Stimulated activated CD4-positive, alpha-beta T cell treated with anti-CD3 and anti-CD28 coated beads, Interleukin-2, amount 100 ng/mL, for 4 hours (primary cell): ENCODE measurements at places on chromosomes 16 and 17.

- no peak for DNase-seq
Measured at GRCh38 chr17:75001915-75002843, 10.3 kb upstream of the MRPL58 start.

DNA sequence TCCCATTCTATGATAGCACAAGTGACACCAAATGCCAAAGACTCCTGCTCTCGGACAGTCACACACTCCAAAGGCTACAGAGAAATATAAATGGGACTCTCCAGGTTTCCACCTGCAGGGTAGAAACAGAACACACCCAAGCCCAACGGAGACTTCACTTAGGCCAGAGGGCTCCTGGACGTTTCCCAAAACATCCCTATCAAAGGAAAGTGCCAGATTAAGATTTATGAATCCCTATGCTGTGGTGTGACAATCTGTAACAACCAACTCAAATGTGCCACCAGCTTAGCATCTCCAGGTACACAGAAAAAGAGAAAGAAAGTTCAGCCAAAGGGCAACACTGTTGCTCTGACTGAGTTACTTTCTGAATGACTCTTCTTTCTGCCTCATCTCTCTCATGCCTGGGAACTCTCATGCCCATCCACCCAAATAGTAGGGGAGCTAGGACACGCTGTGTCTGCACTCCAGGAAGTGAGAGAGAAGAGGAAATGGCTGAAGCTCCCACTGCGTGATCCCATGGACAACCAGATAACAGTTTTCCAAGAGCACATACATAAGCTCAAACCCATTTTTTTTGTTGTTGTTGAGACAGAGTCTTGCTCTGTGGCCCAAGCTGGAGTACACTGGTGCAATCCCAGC lies 49.7 kb downstream of the SMG6 start:
- DNase-seq = no peak

- no peak for DNase-seq
Measured at GRCh38 chr16:11744075-11744470, 1.4 kb upstream of the TXNDC11 start.

DNA sequence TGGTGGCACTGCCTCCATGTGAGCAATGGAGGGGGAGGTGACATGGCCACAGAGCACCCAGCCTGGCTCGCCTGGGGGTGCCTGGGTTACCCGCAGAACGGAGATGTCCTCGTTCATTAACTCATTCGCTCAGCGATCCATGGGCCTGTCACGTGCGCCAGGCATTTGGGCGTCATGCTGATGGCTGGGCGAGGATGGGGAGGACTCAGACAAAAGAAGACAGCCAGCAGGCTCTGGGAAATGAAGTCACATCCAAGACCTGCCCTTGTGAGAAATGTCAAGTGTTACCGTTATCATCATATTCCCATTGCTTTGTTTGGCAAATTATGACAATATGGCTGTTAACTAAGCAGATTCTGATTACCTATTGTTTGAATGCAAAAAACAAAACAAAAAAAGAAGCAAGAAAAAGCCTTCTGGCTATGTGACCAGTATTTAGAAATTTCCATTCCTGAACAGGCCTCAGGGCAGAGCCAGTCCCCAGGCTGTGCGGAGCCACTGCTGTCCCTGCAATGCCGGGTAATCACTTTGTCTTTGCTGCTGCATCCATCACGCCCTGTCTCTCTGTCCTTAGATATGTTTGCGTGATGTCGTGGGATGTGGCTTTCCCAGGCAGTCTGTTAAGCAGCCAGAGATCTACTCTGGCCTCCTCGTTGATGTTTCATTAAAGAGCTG lies 57.9 kb downstream of the CMIP start:
- DNase-seq = no peak

DNA sequence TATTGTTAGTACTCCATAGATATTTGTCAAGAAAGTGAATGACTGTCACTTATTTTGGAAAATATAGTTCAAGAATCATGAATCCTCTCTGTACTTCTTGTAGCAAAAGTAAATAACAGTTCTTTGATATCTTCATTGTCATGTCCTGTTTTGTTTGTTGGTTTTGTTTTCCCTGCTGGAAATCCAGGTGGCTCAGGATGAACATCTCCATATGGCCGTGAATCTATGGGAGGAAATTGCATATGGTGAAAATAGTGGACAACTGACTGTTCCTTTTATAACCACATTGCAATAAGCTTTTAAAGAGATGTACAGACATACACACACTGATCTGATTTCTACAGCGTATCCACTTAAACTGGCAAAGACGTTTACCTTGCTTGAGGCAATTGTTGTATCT lies 637.0 kb upstream of the RBFOX1 start:
- no peak for DNase-seq

- DNase-seq = no peak
Measured at GRCh38 chr16:29747947-29748759, 2.4 kb upstream of the C16orf54 start.

DNA sequence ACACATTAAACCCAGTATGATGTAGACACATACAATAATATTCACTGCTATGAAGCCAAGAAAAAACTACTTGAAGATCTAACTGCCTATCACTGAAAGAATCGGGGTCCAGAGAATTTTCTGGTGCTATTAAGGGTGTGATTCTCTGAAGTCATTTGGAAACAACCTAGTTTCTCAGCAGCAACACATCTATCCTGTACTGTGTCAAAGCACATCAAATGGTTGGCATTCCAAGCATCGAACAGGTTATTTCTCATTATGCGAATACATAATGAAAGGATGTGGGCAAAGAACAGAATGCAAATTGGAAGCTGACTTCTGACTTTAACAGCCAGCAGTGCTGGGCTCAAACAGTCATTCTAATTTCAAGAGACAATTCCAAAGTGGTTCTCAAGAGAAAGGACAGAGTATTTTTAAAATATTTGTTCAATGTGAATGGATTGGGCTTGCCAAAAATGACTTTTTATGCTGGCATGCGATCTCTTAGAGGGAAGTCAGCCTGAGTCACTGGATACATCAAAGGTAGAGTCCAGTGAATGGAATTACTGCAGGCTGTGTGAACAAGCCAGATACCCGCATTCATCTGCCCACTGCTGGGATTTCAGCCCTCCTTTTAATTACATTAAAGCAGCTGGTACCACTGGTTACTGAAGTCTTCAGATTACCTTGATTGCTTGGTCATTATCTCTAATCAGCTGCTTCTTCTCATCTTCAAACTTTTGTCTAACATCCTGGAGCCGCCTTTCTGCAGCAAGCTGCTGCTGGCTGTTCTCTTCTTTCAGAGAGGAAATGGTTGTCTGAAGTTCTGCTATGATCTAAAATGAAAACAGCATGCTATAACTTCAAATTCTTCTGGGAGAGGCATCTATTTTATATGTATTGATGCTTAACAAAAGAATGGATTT lies 181.2 kb upstream of the AXIN2 start:
- DNase-seq = no peak

DNA sequence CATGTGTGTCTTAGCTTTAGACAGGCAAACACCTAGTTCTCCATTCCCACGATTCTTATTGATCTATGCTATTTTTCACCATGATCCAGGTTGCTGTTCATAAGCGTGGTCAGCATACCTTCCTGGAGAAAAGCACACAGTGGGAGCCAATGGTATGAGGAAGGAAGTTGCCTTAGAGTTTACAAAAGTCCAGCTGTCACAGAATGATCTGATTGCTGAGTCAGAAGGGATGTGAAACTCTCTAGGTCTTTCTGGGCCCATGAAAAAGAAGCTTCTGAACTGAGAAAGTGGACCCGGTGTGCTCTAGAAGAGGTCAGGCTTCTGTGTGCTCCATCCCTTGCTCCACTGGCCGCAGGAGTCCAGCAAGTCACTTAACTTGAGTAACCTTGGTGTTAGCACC lies 71.0 kb upstream of the CCL1 start:
- no peak for DNase-seq

DNA sequence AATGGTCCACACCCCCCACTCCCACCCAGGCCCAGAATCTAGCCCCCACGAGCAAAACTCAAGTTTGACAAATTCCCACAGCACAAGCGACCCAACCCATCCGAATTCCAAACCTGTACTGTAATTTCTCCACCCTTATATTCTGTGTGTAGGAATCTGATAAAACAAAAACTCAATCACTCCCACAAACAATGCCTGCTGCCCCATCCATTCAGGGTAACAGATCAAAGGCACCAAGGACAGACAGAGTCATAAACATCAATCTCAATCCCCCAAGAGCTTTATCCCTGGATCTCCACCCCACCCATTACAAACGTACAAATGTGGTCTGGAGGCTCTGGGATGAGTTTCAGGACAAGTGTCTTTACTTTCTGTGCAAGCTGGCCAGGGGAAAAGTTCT lies 157.8 kb downstream of the AXIN2 start:
- DNase-seq = no peak

- DNase-seq = no peak
Measured at GRCh38 chr17:42502091-42502490, 34.0 kb upstream of the NAGLU start.

GRCh38 chr17:14840616-14841231 lies 424.4 kb downstream of the PMP22 start:
- DNase-seq = no peak

DNA sequence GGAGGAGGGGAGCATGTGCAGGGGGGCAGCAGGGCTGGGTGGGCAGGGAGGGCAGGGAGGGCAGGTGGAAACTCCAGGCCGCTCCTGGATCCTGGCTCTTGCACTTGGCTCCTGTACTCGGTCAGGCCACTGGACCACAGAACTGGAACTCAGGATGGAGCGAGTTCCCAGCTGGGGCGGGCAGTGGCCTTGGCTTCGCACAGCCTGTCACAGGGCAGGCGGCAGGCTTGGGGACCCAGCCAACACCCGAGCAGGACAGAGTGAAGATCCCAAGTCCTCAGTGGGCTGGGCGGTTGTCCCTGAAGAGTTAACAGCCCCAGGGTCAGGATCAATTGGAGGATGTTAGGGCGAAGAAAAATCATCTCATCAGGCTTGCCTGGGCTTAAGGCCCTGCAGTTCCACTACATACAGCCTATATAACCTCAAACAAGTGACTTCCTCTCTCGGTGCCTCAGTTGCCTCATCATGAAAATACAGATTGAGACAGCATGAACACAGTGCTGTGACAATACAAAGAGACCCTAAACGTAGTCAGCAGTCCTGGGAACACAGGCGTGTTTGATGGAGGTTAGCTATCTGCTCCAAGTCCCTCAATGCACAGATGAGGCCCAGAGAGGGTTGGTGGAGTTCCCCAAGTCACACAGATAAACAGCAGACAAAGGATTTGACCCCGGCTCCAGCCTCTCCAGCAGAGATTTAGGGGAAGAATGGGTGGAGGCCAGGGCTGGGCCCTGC lies 21.9 kb downstream of the ZNF423 start:
- no peak for DNase-seq

- no peak for DNase-seq
Measured at GRCh38 chr17:1612400-1612799, 16.2 kb downstream of the SLC43A2 start.

DNA sequence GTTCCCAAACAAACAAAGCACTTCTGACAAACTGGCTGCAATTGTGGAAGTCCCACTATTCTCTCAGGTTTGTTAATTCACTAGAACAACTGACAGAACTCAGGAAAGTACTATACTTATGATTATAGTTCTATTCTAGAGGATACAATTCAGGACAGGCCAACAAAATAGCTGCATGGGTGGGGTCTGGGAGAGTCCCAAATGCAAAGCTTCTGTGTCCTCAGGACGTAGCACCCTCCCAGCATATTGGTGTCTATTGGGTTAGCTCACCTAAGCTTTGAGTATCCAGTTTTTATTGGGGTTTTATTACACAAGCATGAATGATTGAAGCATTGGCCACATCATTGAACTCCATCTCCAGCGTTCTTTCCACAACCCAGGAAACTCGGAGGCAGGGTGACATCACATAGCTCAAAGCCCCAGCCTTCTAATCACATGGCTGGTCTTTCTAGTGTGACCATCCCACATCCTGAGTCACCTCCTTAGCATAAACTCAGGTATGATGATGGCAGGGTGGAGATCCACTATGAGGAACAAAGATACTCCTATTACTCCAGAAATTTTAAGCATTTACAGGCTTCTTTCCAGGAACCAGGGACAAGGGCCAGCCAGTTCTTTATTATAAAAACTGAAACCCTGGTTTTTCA lies 43.9 kb upstream of the CCNF start:
- no peak for DNase-seq

GRCh38 chr16:27444015-27444414 lies 42.0 kb downstream of the IL21R start:
- no peak for DNase-seq

GRCh38 chr17:81090361-81091136 lies 55.6 kb downstream of the BAIAP2 start:
- no peak for DNase-seq

DNA sequence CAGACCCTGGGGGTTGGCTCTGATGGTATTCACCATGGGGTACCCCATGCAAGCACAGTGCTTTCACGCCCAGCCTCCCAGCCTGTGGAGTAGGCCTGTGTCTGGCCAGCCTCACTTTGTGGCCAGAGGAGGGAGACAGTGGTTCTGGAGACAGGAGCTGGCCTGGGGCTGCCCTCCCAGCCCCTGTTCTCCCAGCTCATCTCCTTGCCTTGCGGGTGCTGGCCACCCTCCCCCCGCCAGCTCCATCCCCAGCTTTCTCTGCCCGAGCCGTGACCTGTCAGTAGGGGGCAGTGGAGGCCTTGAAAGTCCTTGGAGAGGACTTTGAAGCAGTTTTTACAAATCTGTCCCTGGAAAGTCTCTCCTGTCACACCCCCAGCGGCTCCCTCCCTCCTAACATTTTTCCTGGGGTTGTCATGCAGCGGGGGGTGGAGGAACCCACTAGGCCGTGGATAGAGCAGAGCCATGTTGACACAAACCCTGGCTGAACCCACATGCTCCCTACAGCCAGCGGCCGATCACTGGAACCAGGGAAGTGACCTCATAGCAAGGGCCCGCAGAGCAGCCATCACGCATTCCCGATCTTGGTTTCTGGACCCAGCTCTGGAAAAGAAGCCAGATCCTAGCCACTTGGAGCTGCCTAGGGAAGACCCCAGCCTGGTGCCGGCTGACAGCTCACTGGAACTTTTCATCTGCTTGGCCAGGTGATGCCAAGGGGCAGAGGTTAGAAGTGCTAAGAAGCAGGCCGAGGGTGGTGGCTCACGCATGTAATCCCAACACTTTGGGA lies 289.4 kb downstream of the SEC14L1 start:
- DNase-seq = peak; percentile 77

GRCh38 chr16:56202036-56202435 lies 10.7 kb downstream of the GNAO1 start:
- DNase-seq = no peak
